ENCODE measurements at places on chromosomes 5 and 9. TPM values are rescaled to one million over a fixed set of nuclear protein-coding genes. Genes with fewer than 3 reads are reported as not detected.

- DNase-seq: peak; percentile 15
These were observed 86.5 kb upstream of the FSTL4 start for GRCh38 chr5:133698646-133699526.

- DNase-seq: no peak
These were observed 1.0 kb downstream of the MRPS2 start for GRCh38 chr9:135501261-135502167.

DNA sequence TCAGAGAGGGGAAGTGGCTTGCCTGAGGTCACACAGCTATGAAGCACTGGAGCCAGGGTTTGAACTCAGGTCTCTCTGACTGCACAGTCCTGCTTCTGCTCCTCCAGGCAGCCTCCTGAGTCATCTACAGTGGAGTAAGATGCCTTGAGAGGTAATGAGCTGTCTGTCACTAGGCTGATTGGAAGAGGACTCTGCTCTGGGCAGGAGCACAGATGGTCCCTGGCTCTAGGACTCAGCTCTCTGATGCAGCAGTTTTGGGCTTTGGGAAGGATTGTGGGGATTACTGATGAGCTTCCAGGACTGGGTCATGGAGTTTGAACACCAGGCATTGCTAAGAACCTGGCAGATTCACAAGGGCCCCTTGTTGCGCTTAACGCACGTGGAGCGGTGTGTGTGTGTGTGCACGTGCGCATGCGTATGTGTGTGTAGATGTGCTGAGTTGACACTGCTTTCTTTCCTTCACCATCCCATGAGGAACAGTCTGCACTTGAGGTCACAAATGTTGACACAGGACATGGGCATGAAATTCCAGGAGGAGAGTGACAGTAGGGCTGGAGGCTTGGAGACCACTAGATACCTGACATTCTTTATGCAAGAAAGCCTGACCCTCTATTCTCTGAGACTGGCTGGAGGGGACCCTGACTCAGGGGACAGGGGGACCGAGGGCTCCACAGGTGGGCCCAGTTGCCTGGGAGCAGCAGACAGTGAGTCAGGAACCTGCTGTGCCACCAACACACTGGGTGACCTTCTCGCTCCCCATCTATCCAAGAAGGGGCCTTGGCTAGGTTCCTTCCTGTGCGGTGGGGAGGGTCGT, 170.5 kb downstream of the RGS3 start:
- DNase-seq: no peak

DNA sequence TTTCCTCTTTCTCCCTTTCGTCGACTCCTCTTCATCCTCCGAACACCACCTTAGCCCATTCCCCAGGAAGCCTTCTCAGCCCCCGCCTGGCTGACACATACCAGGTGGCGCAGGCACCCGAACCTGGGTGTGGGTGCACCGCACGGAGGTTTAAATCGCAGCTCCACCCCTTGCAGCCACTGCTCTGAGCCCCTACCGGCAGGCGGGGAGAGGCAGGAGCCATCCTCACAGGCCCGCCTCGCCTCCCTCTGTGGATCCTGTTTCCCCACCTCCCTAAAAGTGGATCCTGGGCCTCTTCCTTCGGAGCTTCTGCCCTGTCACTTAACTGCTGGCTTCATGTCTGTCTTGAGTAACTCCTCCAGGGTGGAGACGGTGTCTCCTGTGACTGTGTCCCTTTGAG, 110.7 kb downstream of the OLFM1 start:
- no peak for DNase-seq

Gene PCDHB10
- total RNA-seq: not detected

GRCh38 chr5:67196537-67197059, at the start of gene CD180:
CD180 (minus strand) TSS chr5:67196799; CDS start chr5:67196641, 158 bp downstream.
- peak; percentile 65 for DNase-seq

DNA sequence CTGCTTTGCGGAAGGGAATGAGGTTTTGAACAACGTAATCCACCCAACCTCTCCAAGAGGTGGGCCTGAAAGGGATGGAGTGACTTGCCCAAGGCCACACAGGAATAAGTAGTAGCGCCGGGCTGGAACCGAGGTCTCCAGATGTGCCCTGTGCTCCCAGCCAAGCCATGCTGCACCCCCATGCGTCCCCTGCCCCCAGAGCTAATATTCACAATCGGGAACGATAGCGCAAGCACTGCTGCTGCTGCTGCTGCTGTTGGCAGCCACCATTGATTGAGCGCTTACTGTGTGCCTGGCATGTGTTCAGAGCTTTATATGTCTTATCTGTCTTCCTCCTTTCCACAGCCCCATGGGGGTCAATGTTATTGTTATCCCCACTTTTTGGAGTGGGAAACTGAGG, 43.9 kb downstream of the AMBP start:
- no peak for DNase-seq

Gene SPACA9
- total RNA-seq: 2.4 TPM

DNA sequence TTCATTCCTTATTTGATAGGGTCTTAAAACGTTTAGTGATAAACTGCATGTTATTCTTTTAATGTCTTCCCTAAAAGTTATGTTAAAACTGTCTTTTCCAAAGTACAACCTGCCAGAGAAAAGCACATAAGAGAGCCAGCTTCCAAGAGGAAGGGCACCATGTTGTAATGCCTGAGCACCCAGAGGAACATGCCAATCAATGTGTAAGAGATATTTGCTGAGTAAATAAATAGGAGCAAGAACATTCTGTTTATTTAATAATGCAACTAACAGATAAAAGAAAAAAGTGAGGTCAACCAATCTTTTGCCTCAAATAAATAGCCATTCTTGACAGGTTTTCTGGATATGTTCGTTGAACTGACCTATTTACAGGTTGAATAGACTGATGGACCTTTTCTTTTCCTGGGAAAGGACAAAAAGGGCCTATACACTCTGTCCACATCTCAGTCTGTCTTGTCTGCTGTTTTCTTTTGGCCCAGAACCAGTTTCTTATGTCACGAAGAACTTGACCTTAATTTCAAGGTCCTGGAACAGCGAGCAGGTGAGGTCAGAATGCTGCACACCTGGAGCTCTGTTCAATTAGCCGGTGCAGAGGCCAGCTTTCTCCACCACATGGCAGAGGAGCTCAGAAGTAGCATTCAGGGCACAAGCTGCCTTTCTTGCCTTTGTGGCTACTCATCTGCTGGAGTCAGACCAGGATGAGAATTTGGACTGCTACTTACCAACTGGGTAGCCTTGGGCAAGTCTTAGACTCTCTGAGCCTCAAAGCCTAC, 77.7 kb downstream of the PLCXD3 start:
- DNase-seq: no peak

- no peak for DNase-seq
These were observed 2.9 kb downstream of the SEMA6A start for GRCh38 chr5:116571568-116572349.

Gene FPGS
- 137 TPM for total RNA-seq

DNA sequence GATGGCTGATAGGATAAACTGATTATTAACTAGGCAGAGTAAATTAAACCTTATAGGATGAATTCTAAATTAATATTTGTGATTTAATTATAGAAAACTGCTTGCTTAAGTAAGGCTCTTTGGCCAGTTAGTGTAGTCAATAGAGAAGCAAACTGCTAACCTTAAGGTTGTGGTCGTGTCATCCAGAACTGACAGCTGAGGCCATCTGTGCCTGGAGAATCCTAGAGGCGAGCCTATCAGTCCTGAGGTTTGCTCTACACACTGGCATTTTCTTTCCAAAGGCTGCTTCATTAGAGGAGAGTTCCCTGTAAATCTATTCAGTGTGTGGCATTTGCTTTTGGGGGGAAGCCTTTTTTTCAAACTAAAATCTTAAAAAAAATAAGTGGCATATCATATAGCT, 169.2 kb downstream of the MEF2C start:
- DNase-seq: no peak

- peak; percentile 53 for DNase-seq
These were observed 2.0 kb upstream of the TNFAIP8 start for GRCh38 chr5:119353686-119354366.

DNA sequence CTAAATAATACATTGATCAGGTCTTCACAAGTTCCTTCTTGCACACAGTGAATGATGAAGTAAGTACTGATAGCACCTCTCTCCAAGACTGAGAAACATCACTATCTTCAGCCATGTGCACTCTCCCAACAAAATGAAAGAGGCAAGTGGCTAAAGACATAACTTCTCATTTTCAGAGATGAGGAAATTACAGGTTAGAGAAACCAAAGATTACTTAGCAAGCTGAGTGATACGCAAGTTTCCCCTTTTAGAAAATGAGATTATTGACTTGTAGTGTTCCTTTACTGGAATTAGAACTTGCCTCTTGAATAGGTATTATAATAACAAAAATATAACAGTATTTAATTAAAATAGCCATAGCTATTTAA, 21.6 kb downstream of the CEMIP2 start:
- no peak for DNase-seq

DNA sequence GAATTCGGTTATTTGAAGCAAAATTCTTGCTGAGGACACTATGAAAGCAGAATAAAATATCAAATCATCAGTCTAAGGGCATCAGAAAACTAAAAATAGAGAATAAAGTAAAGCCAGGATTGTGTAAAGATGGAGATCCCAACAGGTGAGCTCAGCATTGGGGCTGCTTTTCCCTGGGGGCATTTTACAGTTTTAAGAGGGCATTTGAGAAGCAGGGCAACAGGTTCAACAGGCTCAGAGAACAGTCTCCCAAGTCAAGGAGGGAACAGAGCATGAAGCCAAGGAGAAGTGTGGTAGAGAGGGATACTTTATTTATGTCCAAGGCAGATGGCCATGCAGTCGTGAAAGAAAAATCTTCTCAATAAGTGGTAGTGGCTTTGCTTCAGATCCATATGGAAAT, 145.4 kb downstream of the SYK start:
- DNase-seq: no peak

GRCh38 chr5:145587710-145588109, 247.4 kb downstream of the PRELID2 start:
- no peak for DNase-seq

- DNase-seq: no peak
These were observed 348.0 kb upstream of the MPDZ start for GRCh38 chr9:13627502-13627901.

DNA sequence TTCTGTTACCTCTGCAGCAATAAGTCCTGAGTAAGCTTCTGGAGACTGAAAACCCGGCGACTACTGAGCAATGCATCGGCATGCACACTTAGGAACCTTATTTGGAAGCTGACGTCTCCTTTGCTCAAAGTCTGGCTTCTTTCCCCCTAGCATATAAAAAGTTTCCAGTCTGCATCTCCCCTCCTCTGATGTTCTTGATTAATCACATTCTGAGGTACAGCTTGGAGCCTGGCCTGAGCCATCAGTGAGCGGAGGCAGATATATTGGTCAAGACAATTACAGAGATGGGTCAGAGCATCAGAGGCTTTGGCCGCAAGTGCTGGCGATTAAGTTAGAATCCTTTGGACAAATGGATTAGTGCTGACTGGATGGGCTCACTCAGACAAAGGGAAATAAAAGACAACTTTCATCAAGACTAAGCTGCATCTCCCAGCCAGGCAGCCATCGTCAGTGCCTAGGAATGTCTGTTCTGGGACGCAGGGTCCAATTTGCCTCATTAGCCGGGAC, 140.7 kb downstream of the MTX3 start:
- no peak for DNase-seq

GRCh38 chr5:139190125-139190524, 8.0 kb downstream of the SIL1 start:
- no peak for DNase-seq

DNA sequence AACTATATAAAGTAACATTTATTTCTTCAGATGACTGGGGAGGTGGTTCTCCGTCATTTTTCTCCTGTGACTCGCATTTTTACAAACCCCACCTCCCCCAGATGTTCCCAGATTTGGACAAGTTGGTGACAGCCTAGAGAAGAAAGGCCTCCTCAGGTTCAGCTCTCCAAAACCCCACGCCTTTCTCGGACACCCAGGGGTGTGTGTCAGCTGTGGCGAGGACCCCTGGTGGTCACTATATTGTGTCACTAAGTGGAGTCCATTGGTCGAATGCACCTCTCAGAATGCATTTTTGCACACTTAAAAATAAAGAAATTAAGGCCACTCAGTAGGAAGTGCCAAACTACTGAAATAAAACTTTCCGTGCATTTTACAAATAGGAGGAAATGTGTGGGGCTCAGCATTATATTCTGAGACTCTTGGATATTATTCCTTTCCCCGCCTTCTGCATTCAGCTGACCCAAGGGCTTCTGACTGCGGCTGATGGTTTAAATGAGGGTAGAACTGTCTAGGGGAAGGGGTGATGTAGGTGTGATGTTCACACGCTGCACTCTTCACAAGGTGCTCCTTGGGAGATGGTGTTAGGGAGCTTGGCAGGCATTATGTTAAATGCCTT, 47.6 kb downstream of the ACO1 start:
- DNase-seq: peak; percentile 44

Gene FOXD4L6
- total RNA-seq: not detected

GRCh38 chr5:171175746-171176145, 133.3 kb upstream of the TLX3 start:
- no peak for DNase-seq

DNA sequence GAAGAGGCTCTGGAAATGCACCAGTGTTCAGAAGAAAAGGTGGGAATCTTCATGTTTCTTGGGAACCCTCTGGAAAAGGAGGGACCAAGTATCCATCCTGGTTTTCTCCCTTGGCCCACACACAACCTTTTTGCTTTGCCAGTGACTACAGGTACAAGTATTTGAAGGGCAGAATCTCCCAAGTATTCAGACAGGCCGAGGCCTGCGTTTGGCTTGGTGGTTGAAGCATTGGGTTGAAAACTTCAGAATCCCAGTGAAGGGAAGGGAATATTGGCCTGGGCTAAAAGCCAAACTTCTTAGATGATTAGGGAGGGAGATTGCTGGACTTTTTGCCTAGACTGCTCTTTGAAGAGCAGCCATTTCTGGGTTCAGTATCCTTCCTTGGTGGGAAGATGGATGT, 71.9 kb downstream of the UBAP1 start:
- DNase-seq: no peak

Gene IL33
- total RNA-seq: not detected

DNA sequence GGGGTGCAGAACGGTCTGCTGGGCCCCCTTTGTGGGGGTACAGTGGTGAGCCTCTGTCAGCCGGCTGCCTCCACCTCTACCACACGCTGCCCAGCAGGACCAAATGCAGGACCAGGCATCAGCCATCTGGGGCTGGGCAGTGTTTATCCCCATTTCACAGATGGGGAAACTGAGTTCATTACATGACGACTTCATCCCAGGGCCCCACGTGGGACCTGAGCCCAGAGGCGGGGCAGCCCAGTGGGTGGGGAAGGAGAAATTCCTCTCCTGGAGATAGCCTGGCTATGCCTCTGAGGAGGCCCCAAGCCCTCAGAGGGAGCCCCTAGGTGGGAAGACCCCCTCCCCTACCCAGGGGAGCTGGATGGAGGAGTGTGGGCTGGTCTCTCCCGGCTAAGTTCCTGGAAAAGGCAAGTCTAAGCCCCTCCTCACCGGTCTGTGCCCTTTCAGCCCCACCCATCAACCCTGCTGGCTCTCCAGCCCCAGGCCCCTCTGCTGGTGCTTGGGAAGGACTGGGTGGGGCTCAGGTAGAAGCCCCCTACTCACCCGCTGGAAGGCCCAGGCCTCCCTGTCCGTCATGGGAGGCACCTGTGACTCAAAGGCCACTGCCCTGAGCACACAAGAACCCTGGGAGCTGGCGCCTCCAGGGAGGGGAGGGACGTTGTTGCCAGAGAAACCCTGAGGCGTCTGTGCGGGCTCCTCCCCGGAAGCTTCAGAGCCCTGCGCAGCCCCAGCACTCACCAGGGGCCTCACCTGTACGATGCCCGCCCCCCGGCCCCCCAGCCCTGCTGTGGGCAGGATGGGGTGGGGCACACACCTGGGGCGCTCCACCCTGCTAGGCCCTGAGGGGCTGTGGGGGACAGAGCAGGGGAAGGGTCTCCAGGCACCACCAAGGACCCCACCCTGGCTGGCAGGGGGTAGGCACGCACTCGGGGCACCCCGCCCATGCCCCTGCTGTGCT, 7.4 kb upstream of the CCDC187 start:
- DNase-seq: peak; percentile 49

GRCh38 chr9:77759391-77759790, 111.3 kb upstream of the GNA14 start:
- DNase-seq: no peak

Gene IL3
- total RNA-seq: not detected

Measured in B cell (primary cell).